ENCODE measurements at places on chromosomes 1 and 21. TPM values are rescaled to one million over a fixed set of nuclear protein-coding genes. Genes with fewer than 3 reads are reported as not detected.

The SAMD11 gene
- total RNA-seq, result 13.9 TPM

DNA sequence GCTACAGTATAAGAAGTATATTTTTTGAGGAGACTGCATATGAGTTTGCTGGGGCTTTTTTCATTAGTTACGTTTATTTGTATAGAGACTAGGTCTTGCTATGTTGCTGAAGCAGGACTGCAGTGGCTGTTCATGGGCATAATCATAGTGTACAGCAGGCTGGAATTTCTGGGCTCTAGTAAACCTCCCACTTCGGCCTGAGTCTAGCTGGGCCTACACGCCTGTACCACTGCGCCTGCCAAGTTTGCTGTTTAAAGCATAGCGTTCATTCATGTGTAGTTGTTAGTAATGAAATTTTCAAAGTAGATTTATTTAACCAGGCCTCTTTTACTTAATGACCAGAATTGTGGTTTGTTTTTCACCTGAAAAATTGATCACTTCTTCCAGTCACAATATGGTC lies 33.8 kb downstream of the HS2ST1 start:
- no peak for DNase-seq

DNA sequence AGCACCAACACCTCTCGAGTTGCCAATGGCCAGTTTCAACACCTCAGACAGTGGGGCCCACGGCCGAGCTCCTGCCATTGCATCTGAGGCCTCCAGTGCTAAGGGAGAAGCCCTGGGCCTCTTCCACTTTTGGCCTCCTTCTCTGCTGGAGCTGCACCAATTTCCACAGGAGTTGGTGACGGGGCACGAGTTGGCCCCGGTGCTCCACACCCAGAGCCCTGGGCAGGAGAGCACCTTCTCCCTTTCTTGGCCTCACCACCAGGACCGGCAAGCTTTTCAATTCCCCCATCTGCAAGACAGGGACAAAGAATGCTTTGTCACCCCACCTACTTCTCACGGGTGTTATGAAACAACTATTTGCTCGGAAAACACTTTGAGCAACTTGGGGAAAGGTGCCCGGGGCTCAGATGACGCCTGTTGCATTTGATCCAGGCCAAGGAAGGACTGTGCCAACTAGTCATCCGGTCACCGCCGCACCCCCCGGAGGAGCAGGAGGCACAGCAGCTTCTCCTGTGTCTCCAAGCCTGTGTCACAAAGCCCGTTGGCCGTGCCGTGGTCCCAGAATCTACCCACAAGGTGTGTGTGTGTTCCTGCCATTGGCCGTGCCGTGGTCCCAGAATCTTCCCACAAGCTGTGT lies 55.2 kb downstream of the TOMM20 start:
- DNase-seq, result peak; percentile 83

DNA sequence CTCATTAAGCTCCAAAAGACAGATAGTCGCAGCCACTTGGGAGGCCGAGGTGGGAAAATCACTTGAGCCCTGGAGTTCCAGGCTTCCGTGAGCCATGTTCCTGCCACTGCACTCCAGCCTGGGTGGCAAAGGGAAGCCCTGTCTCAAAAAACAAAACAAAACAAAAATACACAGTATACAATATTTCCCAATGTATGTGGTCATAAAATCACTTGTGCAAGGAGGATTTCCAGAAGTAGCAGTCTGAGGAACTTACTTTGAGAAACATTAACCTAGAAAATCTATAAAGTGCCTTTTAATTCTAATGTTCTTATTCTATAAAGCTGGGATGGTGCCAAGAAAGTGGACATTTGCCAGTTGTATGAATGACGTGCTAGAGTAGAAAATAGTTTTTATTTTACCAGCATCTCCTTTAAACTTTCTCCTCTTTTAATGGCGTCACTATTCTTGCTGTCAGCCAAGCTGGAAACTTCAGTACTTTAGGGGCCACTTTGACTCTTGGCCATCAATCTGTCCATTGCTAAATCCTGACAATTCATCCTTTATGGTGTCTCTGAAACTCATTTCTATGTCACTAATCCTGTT lies 22.5 kb downstream of the FAM177B start:
- no peak for DNase-seq

- no peak for DNase-seq
Measured at GRCh38 chr1:19940486-19941205, 17.2 kb upstream of the PLA2G2E start.

Measured in ureter (tissue), 1 donor.